ENCODE measurements at places on chromosomes 4 and X. TPM values are rescaled to one million over a fixed set of nuclear protein-coding genes. Genes with fewer than 3 reads are reported as not detected.

DNA sequence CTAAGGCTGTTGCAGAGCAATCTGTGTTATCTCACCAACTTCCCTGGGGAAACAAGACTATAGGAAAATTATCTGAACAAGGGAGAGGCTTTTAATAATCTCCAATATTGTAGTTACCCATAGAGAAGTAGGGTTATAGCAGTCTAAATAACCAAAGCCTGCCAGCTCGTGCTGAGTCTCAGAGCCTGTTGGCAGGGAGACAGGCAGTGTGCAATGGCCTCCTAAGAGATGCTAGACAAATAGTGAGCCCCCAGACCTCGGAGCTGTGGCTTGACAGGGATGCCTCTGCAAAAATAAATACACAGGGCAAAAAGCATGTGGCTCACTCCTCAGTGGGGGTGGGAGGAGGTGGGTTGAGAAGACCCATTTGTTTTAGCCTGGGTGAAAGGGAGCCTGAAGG, 76.7 kb downstream of the DGKK start:
- DNase-seq: no peak
- H3K4me3 ChIP-seq: no peak overlapping the region
- H3K27ac ChIP-seq: no peak overlapping the region
- no peaks in the 10 kb centered on the region for H3K36me3 ChIP-seq
- H3K27me3 ChIP-seq: no peaks in the 10 kb centered on the region

DNA sequence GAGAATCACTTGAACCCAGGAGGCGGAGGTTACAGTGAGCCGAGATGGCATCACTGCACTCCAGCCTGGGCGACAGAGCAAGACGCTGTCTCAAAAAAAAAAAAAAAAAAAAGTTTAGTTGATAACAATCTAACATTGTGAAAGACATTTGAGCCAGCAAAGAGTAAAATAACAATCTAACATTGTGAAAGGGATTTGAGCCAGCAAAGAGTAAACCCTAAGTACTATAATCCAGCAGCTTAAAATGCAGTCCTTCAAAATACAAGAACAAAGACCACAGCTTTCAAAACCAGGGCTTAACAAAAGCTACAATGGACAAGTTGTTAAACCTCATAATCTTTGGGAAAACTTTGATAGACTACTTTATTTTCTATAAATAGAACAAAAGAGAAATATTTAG, 16.9 kb downstream of the MFAP3L start:
- H3K4me3 ChIP-seq: no peak overlapping the region
- no peaks in the 10 kb centered on the region for H3K27me3 ChIP-seq
- DNase-seq: no peak
- H3K27ac ChIP-seq: no peak overlapping the region
- H3K36me3 ChIP-seq: no peaks in the 10 kb centered on the region
- H3K4me1 ChIP-seq: peaks cover 2% of the 10 kb centered on the region

GRCh38 chrX:105273326-105273725, 52.8 kb upstream of the TEX13A start:
- no peaks in the 10 kb centered on the region for H3K36me3 ChIP-seq
- no peak overlapping the region for H3K4me3 ChIP-seq
- H3K4me1 ChIP-seq: no peaks in the 10 kb centered on the region
- no peak overlapping the region for H3K27ac ChIP-seq
- no peak for DNase-seq

DNA sequence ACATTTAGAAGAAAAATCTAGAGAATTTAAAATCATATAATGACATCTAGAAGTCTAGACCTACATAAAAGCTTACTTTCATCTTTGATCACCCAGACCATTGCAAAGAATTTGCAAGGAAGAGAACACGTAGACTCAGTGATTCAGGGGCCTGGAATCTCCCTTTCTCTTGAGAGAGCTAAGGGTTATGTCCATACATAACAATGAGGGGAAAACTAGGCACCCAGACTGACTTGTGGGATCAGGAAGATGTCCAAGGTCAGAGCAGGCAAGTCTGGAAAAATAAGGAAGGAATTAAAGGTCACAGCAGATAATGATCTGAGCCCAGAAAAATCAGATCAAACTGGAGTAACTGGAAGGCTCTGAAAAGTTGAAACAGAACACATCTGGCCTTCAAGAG, 198.4 kb upstream of the SFRP2 start:
- no peaks in the 10 kb centered on the region for H3K27me3 ChIP-seq
- no peaks in the 10 kb centered on the region for H3K36me3 ChIP-seq
- DNase-seq: no peak
- no peaks in the 10 kb centered on the region for H3K4me1 ChIP-seq
- no peak overlapping the region for H3K27ac ChIP-seq

DNA sequence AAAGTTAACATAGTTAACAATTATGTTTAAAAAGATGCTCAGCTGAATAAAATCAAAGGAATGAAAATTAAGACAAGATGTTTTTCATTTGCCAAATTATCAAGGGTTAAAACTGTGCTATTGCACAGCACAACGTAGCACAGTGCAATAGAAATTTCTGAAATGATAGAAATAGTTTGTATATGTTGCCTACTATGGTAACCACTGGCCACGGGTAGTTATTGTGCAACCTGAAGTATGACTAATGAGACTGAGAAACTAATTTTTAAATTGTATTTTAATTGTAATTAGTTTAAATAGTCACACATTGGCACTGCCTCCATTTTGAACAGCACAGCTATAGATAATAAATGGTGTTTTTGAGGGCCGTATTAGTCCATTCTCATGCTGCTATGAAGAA, 343.1 kb upstream of the FAM241A start:
- no peaks in the 10 kb centered on the region for H3K36me3 ChIP-seq
- no peaks in the 10 kb centered on the region for H3K27me3 ChIP-seq
- H3K4me1 ChIP-seq: no peaks in the 10 kb centered on the region
- H3K4me3 ChIP-seq: no peak overlapping the region
- DNase-seq: no peak

- DNase-seq: no peak
- no peaks in the 10 kb centered on the region for H3K4me1 ChIP-seq
- no peak overlapping the region for H3K4me3 ChIP-seq
Measured at GRCh38 chr4:79287718-79288117, 38.1 kb downstream of the NAA11 start.

DNA sequence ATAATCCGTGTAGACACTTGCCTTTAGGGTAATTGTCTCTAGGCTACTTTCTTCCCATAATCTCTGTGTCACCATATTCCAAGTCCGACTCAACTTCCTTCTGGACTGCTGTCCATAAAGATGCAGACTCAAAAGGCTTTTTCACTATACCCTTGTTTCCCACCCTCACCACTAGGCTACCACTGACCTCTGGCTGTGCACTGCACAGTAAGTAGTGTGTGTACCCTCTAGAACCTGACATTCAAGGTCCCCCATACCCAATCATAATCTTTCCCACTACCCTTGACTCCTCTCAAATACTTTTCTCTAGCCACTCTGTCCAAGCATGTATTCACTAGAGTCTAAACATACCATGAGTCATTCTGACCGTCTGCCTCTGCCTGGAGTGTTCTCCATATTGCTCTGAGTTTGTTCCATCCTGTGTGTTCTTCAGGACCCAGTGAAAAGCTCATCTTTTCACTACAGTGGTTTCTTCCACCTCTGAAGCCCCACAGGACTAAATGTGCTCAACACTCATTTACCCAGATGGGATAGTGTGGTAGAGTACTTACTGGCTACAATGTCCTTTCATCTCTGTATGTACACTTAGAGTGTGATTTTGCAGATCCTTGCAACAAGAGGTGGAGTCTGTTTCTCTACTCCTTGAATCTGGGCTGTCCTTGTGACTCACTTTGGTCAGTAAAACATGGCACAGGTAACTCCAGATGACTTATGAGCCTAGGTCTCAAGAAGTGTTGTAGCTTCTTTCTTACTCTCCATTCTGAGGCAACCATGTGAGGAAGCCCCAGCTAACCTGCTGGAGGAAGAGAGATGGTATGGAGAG, 17.4 kb downstream of the JADE3 start:
- H3K4me1 ChIP-seq: peaks cover 7% of the 10 kb centered on the region
- H3K27me3 ChIP-seq: no peaks in the 10 kb centered on the region

- peaks cover 29% of the 10 kb centered on the region for H3K27me3 ChIP-seq
- no peaks in the 10 kb centered on the region for H3K4me1 ChIP-seq
- DNase-seq: peak; percentile 4
- no peak overlapping the region for H3K4me3 ChIP-seq
- no peaks in the 10 kb centered on the region for H3K36me3 ChIP-seq
Measured at GRCh38 chr4:5460106-5460801, 248.1 kb downstream of the EVC2 start.

DNA sequence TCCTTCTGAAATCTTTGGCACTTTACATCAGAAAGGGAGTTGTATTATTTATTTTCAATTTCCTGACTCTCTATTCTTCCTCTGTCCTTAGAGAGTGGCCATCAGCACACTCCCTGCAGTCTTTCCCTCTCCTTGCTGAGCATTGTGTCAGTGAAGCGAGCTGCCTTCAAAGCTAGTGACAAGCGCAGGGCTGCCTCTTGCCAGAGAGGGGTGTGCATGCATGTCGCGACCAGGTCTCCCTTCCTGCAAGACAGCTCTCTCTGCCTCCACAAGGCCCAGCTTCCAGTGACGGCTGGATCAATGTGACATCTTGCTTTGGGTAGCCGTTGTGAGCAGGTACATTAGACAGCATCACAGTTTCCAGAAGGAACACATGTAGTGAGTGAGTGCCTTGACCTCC, 810.9 kb upstream of the TENM3 start:
- H3K27ac ChIP-seq: no peak overlapping the region
- DNase-seq: no peak
- no peaks in the 10 kb centered on the region for H3K36me3 ChIP-seq
- H3K4me3 ChIP-seq: no peak overlapping the region
- 0 out of 2 replicates have a peak, but pooled peaks cover 7% of the 10 kb centered on the region for H3K27me3 ChIP-seq

GRCh38 chrX:74383611-74384010, 37.7 kb upstream of the SLC16A2 start:
- peak; percentile 13 for DNase-seq
- H3K27ac ChIP-seq: no peak overlapping the region
- no peaks in the 10 kb centered on the region for H3K4me1 ChIP-seq

DNA sequence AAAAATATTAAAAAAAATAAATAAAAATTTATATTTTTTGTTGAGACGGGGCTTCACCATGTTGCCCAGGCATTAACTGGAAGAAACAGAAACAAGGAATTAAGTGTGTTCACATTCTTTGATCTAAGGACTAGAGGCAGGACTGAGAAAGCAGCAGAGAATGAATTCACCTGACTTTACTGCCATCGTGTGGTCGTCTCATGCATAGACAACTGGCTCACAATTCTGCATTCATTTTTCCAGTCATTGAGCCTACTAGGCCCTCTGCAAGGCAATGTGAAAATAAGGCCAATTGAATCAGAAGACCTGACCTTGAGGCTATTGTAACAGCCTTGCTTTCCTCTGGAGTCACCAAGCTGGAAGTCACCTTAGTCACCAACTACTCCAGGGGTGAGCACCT, 37.4 kb downstream of the LHFPL1 start:
- no peak overlapping the region for H3K4me3 ChIP-seq
- DNase-seq: peak; percentile 21
- H3K27me3 ChIP-seq: no peaks in the 10 kb centered on the region
- no peak overlapping the region for H3K27ac ChIP-seq

- no peak for DNase-seq
- H3K4me1 ChIP-seq: no peaks in the 10 kb centered on the region
- H3K4me3 ChIP-seq: no peak overlapping the region
- no peak overlapping the region for H3K27ac ChIP-seq
- no peaks in the 10 kb centered on the region for H3K27me3 ChIP-seq
Measured at GRCh38 chrX:31421441-31421840, 349.6 kb upstream of the FTHL17 start.

DNA sequence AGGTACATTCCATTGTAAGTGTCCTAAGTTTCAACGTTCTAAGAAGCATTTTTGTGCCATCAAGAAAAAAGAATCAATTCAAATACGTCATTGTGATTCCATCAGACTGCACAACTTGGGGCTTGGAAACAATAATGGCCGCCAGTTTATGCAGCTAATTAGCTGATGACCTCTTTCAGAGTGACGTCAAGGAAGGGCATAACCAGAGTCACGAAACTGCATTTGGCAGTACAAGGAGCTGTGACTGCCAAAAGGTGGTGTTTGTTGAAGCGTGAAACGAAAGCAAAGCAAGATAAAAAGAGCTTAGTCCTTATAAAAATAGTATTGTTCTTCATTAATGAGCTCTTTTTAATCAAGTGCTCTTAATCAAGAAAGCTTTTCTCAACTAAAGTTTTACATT, 81.1 kb upstream of the SH3RF1 start:
- no peaks in the 10 kb centered on the region for H3K36me3 ChIP-seq

- peak overlapping the region; percentile 11 for H3K4me3 ChIP-seq
- H3K27me3 ChIP-seq: no peaks in the 10 kb centered on the region
- H3K4me1 ChIP-seq: peaks cover 65% of the 10 kb centered on the region
- H3K36me3 ChIP-seq: no peaks in the 10 kb centered on the region
- DNase-seq: no peak
Measured at GRCh38 chr4:30912098-30912714, 192.0 kb downstream of the PCDH7 start.

GRCh38 chrX:120244395-120244734, 6.2 kb upstream of the ZBTB33 start:
- no peaks in the 10 kb centered on the region for H3K36me3 ChIP-seq
- H3K4me1 ChIP-seq: no peaks in the 10 kb centered on the region
- no peak for DNase-seq
- peak overlapping the region; percentile 58 for H3K4me3 ChIP-seq
- no peaks in the 10 kb centered on the region for H3K27me3 ChIP-seq

Gene PCDH18
- total RNA-seq: 0.17 TPM

Gene SPANXA2
- not detected for total RNA-seq

Gene MAD2L1
- 92.9 TPM for total RNA-seq

Gene WWC2
- 39.1 TPM for total RNA-seq

Gene COX7B2
- not detected for total RNA-seq

Measured in HCT116 (cell line).